Motor neuron (in vitro differentiated cells): ENCODE measurements at places on chromosomes 6 and 20.

DNA sequence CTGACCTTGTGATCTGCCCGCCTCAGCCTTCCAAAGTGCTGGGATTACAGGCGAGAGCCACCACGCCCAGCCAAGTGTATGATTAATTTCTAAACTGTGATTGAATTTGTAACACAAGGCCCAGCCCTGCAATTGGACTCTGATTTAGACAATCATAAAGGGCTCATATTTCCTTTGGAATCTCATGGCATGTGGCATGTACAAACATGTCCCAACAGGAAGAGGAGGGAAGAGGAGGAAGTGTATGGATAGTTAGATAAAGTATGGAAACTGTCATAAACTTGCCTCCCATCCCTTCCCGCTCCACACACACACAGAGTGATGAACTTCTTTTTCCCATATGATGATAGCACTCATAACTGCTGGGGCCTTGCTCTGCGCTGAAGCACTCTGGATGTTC is 27.2 kb upstream of the QKI start:
- no peak for ATAC-seq

GRCh38 chr6:92777146-92777740 is 642.1 kb downstream of the EPHA7 start:
- ATAC-seq: peak; percentile 51

- ATAC-seq: no peak
Measured at GRCh38 chr20:4306206-4306605, 290.8 kb upstream of the RNF24 start.

DNA sequence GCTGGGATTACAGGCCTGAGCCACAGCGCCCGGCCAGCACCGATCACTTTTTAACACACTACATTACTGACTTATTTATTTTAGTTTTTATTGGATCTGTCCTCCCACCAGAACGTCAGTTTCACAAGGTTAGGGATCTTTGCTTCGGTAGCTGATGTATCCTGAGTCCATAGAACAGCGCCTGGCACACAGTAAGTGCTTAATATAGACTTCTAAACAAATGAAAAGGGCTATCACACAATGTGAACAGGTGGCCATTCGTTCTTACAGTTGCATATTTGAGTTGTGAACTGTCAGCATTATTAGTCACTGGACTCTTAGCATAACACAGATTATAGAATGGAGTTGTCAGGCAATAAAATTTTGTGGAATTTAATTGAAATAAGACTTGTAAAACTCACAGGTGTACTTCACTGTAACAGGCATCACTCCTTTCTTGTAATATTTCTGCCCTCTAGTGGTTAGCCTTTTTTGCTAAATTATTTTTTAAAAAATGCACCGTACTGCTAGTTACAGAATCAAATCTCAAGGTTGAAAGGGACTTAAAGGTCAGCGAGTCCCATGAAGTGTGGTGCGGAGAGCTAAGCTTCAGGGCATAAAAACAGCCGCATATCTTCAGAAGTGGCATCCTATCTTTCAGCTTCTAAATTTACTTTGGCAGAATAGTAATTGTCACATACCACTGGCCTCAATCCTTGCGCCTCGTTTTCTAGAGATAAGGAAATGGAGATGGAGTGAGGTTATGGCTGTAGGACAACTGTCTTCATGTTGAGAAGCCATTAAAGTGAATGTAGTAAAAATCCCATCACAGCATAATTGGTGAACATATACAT is 3.4 kb upstream of the TBC1D7 start:
- ATAC-seq: no peak

DNA sequence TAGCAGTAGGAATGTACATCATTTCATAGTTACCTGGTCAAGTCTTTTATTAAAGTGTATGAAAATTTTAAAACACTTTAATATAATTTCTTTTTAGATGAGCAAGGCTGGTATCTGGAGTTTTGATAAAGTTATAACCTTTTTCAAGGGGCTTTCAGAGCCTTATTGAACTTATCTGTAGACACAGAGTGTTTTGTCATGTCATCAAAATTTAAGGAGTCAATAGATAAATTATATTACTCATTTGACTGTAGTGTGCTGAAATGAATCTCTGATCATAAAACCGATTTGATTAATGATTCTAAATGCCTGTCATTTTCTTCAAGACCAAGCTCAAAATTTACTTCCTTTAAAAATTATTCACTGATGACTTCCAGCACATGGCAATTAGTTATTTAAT is 125.6 kb downstream of the ARID1B start:
- no peak for ATAC-seq

DNA sequence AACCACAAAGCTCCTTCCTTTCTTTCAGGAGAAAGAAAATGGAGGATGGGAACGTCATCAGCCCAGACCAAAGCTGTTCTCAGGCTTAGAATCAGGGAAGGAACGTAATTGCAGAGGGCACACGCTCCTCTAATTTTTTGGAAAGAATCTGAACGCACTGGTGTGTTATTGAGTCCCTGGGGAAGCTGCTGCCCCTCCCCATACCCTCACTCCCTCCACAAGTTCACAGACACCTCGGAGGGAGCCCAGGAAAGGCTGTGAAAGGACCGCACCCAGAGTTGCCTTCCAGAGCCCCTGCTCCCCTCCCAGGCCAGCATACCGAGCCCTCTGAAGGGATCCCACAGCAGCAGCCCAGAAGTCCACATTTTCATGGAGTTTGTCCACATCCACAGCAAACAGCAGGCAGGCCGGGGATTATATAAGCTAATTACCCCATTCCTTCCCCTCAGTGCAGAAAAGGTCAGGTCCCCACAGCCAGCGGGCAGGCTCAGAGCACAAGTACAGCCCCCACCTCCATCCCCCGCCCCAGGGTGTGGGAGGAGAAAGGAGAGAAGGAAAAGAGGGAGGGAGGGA is 53.7 kb downstream of the ANKRD60 start:
- no peak for ATAC-seq

DNA sequence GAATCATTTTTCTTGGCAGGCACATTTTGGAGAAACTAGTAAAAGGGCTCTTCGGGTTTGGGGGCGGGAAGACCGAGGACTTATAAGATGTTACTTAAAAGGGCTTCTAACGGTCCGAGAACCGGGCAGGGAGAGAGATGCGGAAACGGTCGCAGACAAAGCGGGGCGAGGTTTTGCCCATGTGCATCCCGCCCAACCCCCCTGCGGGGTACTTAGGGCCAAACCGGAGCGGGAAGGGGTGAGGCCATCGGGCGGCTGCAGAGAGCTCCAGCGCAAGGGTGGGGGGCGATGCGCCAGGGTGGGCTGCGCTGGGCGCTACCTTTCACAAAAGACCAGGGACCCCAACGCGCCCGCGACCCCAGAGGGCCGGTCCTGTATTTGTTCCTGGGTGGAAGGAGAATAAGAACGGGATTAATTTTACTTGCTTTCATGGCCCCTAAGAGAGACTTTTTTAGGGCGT is 616 bp downstream of the TUBB start:
- ATAC-seq: no peak

DNA sequence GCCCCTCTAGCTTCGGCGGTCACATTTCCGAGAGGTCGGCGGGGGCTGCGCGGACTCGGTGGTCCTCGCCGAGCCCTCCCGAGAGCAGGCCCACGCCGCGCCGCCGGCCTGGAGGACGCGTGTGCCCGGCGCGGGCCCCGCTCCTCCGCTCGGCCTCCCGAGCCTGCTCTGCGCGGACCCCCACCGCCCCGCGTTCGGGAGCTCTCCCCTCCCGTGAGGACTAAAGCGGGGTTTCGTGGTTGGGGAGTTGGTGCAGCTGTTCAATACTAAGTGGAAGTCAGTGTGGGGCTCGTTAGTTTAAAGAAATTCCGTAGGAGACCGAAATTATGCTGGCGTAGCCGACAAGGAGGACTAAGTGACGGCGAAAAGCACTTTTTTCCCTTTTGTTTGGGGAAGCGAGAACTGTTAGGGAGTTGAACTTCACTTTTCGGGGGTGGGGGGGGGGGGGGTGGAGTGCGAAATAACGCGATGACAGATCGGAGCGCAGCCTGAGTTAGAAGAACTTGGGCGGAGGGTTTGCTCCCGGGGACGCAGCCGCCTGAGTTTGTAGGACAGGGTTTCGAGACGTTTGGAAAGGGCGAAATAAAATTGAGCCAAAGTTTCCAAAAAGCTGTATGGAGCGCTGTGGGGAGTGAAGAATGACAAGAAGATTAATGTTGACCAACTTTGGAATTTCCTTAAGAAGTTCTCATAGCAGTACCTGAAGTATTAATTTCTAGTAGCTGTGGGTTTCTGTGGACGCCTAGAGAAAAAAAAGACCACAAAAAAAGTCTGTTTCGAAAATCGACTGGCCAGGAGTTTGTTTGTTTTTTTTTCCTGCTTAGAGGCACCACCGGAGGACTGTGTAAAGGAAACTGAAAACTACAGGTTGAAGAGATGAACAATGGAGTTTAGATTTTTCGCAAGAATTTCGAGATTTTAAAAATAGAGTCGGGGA is 1.4 kb downstream of the QKI start:
- ATAC-seq: no peak

- peak; percentile 96 for ATAC-seq
Measured at GRCh38 chr6:169831450-169832246, 80.2 kb downstream of the ERMARD start.

DNA sequence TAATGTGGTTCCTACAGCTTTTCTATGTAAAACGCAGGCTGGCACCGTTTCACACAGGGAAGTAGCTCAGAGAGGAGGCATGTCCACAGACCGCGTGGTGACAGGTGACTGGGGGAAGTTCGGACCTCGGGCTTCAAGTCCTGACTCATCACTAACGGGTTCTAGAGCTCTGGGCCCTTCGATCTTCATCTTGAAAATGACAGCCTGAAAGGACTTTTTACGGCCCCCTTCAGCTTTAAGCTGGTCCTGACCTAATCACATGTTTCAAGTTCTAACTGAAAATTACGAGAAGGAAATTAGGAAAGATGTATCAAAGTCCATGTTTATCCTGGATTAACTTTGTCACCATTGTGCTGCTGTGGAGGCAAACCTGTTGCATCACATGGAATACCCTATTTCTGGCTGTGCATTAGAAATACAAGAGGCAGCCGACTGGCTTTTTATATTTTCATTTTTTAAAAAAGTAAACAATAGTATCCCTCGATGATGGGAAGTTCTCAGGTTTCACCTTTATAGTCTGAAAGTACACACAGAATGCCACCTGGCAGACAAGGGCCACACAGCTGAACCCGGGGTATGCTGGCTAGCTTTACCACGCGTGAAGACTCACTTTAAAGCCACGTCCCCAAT is 2.0 kb downstream of the MAN1A1 start:
- ATAC-seq: no peak

DNA sequence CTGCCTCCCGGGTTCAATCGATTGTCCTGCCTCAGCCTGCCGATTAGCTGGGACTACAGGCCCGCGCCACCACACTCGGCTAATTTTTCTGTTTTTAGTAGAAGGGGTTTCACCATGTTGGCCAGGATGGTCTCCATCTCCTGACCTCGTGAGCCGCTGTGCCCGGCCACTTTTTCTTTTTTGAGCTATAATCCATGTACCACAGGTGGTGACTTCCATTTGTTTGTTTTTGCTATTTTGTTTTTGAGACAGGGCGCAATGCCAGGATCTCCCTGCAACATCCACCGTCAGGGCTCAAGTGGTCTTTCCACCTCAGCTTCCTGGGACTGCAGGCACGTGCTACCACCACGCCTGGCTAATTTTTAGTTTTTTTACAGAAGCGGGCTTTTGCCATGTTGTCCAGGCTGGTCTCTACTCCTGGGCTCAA is 8.5 kb downstream of the HSPA1B start:
- no peak for ATAC-seq

DNA sequence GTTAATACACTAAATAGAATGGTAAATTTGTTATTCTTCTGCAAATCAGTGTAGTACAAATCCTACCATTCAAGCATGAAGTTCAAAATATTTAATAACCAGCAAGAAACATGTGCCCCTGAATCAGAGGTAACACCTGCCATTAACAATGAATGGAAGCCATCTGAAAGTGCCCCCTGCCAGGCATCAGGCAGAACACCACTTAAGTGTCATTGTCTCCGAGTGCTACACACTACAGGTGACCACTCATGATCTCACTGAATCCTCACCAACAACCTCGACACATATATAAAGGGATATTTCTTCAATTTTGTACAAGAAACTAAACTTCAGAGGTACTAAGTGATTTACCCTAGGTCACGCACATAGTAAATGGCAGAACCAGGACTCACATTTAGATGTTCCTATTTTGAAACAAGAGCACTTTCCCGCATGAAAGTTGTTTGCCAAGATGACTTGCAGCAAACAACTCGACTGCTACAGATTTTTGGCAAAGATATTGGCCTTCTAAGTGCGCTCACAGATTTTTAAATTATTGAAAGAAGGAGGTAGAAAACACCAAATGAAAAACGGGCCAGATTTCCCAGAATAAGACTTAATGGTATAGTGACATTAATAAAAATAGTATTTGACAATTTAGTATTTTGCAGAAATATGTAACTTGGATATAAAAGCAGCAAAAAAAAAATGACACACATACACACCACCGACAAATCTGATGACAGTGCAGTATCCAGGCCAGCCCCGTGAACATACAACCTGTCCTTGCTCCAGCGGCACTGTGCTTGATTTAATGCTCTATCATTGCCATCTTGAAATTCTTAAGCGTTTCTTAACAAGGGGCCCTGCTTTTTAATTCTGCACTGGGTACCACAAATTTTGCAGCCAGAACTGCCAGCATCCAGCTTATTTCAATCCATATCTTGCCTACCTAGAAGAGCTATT is 274.5 kb downstream of the ALDH8A1 start:
- ATAC-seq: no peak

GRCh38 chr6:40903456-40903855 is 135.6 kb downstream of the UNC5CL start:
- no peak for ATAC-seq

- peak; percentile 90 for ATAC-seq
Measured at GRCh38 chr6:158808941-158809678, 10.1 kb downstream of the EZR start.

GRCh38 chr6:3364391-3364790 is 92.5 kb downstream of the SLC22A23 start:
- ATAC-seq: peak; percentile 68

GRCh38 chr20:3924304-3925112 is 35.3 kb downstream of the PANK2 start:
- no peak for ATAC-seq

DNA sequence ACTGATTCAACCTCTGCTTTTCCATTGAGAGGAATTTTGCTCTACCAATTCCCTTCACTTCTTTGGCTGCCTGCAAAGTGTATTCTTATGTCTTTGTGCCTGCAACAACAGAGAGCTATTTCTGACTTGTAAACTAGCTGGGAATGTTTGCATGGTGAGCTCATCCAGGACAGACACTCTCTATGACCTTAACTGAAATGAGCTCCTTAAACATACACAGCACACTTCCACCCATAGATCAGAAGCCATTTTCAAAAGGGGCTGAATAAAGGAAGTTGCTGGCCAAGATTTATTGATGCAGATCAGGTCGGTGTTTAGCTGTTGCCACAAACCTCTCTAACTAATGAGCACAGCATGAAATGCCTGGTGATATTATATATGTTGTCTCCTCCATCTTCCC is 377.7 kb downstream of the BTBD9 start:
- ATAC-seq: peak; percentile 99

GRCh38 chr20:16260911-16261310 is 312.3 kb downstream of the KIF16B start:
- ATAC-seq: no peak

- no peak for ATAC-seq
Measured at GRCh38 chr6:125259354-125259736, 42.4 kb downstream of the HDDC2 start.
